ENCODE measurements at places on chromosomes 5 and 9.

- DNase-seq: no peak
These were observed 203.7 kb downstream of the ADAMTS12 start for GRCh38 chr5:33688066-33688465.

DNA sequence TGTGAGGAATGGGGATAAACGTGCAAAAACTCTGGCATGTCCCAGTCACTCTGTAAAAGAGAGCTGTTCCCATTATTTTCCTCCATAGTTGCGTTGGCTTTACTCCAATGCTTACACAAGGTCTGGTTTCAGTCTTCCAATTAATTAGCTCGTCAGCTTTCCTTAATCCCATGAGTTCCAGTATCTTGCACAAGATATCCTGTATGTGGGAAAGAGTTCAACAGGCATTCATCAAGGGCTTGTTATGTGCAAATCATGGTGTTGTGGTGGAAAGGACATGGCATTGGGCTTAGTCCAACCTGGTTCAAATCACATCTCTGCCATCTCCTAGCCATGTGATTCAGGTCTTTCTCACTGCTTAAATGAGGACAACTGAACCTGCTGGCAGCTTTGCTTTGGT lies 77.5 kb upstream of the PANK3 start:
- no peak for DNase-seq

DNA sequence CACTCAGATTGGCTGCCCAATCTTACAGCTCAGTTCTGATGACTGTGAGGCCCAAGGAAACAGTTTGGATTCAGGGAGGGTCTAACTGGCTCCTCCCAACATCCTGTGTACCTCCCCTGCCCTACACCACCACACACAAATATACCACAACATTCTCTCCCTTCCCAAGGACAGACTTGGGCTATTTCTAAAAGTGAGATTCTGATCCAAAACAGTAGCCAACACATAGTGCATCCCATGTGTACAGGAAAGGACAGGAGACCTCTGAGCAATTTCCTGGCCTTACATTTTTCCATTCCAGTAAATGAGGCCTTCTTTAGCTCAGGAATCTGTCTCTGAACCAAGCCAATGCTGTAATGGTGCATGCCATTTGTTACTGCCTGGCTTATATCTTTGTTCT lies 20.8 kb downstream of the ZNF366 start:
- no peak for DNase-seq

DNA sequence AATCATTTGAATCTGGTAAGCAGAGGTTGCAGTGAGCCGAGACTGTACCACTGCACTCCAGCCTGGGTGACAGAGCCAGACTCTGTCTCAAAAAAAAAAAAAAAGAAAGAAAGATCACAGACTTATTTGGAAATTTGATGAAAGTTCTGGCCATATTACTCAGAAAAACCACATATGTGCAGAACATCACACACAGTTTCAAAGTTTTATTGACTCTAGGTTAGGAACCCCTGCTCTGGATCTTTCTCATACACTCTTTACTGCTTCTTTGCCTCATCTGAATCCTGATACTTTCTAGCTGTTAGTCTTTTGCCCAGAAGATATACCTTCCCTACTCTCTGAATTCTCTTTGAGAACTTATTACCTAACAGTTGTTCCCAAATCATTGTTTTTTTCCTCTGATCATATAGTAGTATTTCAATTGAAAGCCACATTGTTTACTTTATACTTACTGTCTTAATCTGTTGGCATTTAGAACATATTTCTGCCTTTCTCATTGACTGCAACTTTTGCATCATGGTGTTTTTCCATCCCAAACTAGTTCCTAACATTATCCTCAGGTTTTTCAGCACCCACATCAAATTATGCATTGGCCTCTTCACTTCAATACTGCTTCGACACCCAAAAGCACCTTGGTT lies 68.7 kb downstream of the LNPEP start:
- no peak for DNase-seq

- DNase-seq: no peak
These were observed 4.0 kb upstream of the DNLZ start for GRCh38 chr9:136367296-136368145.

- no peak for DNase-seq
These were observed 3.9 kb upstream of the FER start for GRCh38 chr5:108743846-108744245.

GRCh38 chr5:157689942-157690689 lies 18.8 kb downstream of the C5orf52 start:
- no peak for DNase-seq

DNA sequence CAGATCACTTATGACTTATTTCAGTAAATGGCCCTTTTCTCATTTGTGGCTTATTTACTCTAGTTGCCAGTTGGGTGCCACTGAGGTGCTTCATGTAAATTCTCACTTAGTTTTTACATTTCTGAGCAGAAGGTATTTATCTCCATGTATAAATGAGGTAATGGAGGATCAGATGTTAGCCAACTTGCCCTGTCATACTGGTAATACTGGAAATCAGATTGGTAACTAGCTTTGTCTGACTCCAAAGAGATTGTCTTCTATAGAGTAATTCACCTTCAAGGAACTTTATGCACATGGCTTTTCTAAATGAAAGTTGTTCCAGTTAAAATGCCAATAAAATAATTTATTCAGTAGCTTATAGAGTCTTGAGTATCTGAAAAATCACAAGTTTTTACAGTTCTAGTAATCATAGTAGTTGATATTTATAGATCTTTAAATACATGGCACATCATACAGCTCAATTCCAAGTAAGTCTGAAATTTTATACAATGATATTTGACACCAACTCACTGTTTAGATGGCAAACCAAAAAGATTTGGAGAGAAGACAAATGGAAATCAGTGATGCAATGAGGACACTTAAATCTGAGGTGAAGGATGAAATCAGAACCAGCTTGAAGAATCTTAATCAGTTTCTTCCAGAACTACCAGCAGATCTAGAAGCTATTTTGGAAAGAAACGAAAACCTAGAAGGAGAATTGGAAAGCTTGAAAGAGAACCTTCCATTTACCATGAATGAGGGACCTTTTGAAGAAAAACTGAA lies 28.8 kb downstream of the RAB14 start:
- no peak for DNase-seq

DNA sequence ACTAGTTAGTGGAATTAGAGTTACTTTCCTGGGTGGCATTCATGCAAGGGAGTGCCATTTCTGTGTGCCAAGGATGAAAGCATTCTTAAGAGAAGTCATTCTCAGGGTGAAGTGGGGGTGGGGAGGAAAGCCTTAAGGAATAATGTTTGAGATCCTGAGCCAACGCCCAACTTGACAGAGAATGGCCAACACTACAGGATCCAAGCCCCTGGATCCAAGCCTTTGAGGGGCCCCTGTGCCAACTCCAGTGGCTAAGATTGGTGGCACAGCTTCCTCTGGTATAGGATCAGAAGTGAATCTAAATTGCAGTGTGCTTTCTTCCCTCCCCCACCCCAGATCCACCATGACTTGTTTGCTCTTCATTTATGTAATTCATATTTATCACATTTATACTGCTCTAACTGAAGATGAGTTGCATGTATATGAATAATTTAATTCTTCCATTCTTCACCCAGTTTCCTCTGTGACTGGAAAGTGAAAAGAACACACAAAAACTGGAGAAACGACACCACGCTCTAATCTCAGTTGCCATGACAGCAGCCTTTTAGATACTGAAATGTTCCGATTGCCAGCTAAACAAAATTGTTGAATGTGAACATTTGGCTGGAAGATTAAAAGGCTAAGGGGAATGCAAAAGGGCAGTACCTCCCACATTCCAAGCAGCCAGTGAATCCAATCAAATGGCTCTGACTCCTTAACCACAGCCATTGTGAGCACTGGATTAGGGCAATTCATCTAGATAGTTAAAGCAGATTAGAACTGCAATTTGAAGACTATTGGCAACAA lies 4.5 kb downstream of the ZNF608 start:
- DNase-seq: no peak

- DNase-seq: no peak
These were observed 249.0 kb downstream of the ARHGAP26 start for GRCh38 chr5:143019157-143019556.

DNA sequence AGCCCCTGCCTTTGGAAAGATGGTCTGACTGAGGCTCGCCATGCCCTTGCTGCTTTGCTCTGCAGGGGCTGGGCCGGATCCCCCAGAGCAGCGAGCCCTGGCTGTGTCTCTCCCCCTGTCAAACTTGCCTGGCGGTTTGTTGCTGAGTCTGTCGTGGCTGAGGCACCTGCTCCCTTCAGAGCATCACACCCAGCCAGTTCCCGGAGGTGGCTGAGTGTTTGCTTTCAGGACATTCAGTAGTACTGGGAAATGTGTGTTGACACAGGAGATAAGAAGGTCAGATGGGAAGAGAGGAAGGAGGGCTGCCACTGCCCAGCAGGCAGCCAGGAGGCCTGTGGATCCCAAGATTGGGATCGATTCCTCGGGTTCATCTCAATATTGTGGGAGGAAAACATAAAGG lies 62.9 kb downstream of the GADD45G start:
- no peak for DNase-seq

- DNase-seq: no peak
These were observed 18.1 kb upstream of the ZNF484 start for GRCh38 chr9:92895812-92896436.

DNA sequence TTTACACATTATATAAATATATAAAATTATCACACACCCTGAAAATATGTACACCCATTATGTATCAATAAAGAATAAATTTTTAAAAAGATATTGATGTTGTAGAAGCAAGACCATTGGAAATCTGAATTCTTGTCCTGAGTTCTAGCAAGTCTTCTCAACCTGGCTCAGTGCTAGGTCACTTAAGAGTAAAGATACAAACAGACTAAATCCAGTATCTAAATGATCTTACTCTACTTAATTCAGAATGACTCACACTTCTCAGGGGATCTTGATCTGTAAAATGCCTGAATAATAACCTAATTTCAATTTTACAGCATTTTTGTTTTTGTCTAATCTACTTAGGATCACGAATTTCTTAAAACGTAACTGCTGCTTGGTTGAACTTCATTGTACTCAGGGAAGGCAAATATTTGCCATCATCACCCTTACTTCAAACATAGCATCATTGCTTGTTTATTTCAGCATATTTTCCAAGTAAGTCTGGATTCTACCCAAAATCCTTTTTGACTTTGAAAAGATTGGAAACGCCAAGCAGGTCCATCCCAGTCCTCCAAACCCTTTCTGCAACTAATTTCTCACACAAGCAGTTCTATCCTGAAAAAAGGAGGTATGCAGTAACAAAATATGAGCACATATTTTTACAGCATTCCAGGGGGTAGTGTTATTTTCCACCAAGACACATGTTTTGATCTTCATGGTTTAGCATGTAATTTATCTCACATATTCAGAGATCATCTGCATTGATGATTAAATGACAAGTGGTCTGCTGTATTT lies 582.6 kb downstream of the PSAT1 start:
- no peak for DNase-seq

DNA sequence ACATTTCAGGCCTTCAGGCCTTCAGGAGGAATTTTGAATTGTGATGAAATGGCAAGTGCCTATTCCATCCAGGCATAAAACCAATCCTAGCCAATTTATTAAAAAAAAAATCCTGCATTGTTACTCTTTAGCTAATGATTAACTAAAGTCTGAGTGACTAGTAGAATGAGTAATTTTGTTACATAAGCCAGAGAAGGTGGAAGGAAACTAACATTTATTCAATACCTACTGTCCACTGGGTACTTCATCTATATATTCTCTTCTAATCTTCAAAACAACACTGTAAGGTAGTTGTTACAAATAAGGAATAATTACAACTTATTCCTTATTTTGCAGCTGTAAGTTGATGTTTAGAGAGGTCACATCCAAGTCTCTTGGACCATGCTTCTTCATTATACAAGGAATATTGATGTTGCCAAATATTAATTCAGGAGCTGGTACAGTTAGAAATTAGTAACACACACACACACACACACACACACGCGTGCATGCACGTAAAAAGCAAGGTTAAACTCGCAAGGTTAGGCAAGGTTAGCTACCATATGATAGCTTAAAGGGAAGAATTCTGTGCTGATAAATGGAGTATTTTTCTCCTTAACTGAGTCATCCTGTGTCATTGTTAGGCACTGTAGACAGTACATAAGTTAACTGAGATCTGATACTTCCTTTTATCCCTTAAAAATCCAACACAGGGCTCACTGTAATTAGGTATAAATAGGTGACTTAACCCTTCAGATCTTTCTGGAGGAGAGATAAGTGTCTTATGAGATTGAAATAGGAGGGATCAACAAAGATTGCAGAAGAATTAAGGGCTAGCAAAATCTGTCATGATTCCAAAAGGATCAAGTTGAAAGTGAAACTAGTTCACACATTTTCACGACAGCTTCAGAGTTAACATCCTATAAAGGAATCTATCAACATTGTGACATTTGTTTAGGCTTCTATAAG lies 596.9 kb downstream of the PDE4D start:
- no peak for DNase-seq

GRCh38 chr9:19372567-19372966 lies 7.5 kb downstream of the RPS6 start:
- DNase-seq: no peak

DNA sequence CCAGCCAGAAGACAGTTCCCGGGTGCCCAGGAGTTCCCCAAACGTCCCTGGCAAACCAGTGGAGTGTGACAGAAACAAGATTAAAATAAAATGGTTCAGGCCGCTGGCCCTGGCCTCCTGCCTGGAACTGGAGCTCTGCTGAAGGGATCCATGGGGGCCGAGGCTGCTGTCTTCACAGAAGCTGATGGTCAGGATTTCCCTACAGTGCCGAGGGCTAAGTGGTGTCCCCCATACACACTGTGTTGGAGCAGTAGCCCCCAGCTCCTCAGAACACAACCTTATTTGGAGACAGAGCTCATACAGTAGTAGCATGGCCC lies 55.9 kb downstream of the MRPL36 start:
- DNase-seq: no peak

GRCh38 chr5:56824019-56824418 lies 8.7 kb downstream of the MAP3K1 start:
- DNase-seq: no peak

DNA sequence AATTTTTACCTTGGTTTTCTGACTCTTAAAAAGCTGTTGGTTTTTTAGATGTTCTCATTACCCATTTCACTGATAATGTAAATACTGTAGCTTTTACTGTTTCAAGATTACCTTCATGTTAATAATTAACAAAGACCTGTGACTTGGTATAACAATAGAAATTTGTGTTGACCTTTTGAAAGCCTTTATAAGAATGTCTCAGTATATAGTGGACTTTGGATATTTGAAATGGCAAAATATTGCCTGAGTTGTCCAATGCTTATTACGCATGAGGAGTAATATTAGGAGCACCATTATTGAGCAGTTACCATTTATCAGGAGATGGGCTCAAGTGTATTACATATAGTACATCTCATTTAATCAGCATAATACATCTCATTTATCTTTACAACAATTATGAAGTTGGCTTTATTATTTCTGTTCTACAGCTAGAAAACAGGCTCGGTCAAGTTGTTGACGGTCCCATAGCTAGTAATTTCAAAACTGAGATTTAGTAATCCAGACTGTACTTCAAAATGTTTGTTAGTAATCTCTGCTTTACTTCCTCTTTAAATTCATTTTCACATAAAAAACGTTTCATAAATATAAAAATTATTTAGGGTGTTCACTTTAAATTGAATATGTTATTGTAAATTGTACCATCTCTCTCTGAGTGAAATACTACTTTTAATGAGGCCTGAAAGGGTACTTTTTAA lies 50.7 kb upstream of the FKTN start:
- DNase-seq: no peak

- no peak for DNase-seq
These were observed 667.2 kb upstream of the ZNF608 start for GRCh38 chr5:125413496-125414274.

GRCh38 chr5:16564248-16564867 lies 52.4 kb downstream of the RETREG1 start:
- DNase-seq: no peak

All from posterior cingulate gyrus (tissue), 11 donors.